ENCODE measurements at places on chromosomes 12 and 14. TPM values are rescaled to one million over a fixed set of nuclear protein-coding genes. Genes with fewer than 3 reads are reported as not detected.

Gene CSAD
- total RNA-seq: 16.7 TPM

DNA sequence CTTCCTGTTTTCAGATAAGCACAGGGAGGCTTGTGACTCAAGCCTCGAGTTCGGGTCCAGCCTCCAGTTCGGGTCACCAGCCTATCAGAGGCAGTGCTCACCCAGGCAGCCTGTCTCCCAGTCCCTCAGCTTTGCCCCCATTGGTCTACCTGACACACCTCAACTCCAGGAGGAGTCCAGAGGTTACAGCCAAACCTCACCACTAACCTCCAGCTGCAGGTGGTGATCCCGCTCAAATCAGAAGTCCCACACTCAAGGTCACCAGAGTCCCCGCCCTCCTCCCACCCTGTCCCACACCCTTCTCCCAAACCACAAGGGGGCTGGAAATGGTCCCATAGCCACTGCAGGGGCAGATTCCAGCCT lies 42.1 kb downstream of the KDM2B start:
- no peaks in the 10 kb centered on the region for H3K36me3 ChIP-seq
- H3K4me1 ChIP-seq: peaks cover 26% of the 10 kb centered on the region
- no peak overlapping the region for H3K4me3 ChIP-seq
- H3K27ac ChIP-seq: no peak overlapping the region

Gene CCDC177
- not detected for total RNA-seq

GRCh38 chr14:38721822-38722431 lies 381.1 kb downstream of the SEC23A start:
- no peak overlapping the region for H3K4me3 ChIP-seq
- DNase-seq: peak; percentile 4
- H3K27ac ChIP-seq: no peak overlapping the region
- no peaks in the 10 kb centered on the region for H3K4me1 ChIP-seq
- no peaks in the 10 kb centered on the region for H3K36me3 ChIP-seq

- no peak overlapping the region for H3K4me3 ChIP-seq
- no peaks in the 10 kb centered on the region for H3K36me3 ChIP-seq
- no peaks in the 10 kb centered on the region for H3K27me3 ChIP-seq
- H3K4me1 ChIP-seq: no peaks in the 10 kb centered on the region
Measured at GRCh38 chr12:16175840-16176239, 101.6 kb downstream of the SLC15A5 start.

GRCh38 chr12:128817111-128818015 lies 6.4 kb downstream of the SLC15A4 start:
- peaks cover 25% of the 10 kb centered on the region for H3K4me1 ChIP-seq
- H3K36me3 ChIP-seq: peaks cover 7% of the 10 kb centered on the region
- no peaks in the 10 kb centered on the region for H3K27me3 ChIP-seq
- peak overlapping the region; percentile 90 for H3K27ac ChIP-seq
- H3K4me3 ChIP-seq: no peak overlapping the region
- peak; percentile 90 for DNase-seq

- no peaks in the 10 kb centered on the region for H3K36me3 ChIP-seq
- H3K27ac ChIP-seq: no peak overlapping the region
- no peaks in the 10 kb centered on the region for H3K4me1 ChIP-seq
Measured at GRCh38 chr14:97791906-97792305, 994.7 kb downstream of the VRK1 start.

Gene LPAR5
- 0.89 TPM for total RNA-seq

DNA sequence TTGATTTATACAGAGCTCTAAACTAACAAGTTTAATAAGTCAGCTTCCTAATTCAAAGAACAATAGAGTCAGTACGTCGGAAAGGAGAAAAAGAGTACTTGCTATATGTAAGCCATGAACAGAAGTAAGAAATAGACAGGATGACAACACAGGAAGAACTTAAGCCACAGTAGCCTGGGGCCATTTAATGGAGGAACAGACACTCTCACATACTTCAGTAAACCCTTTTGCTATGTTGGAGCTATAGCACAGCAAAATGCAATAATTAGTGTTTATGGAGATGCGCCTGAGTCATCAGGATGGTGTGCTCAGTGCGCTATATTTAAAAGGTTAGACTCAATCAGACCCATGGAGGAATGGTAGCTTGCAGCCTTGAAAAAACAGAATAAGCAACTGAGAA lies 61.0 kb downstream of the SRGAP1 start:
- no peak overlapping the region for H3K27ac ChIP-seq
- H3K4me1 ChIP-seq: no peaks in the 10 kb centered on the region
- no peak for DNase-seq
- H3K4me3 ChIP-seq: no peak overlapping the region
- no peaks in the 10 kb centered on the region for H3K36me3 ChIP-seq

DNA sequence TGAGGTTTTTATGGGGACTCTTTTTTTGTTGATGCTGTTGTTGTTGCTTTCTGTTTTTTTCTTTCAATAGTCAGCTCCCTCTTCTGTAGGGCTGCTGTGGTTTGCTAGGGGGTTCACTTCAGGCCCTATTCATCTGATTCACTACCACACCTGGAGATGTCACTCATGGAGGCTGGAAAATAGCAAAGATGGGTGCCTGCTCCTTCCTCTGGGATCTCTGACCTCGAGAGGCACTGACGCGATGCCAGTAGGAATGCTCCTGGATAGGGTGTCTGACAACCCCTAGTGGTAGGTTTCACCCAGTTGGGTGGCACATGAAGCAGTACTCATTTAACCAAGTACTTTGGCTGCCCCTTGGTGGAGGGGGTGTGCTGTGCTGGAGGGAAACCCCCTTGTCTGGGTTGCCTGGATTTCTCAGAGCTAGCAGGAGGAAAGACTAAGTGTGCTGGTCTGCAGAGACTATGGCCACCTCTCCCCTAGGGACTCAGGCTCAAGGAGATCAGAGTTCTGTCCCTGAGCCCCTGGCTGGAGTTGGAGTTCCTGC lies 745.5 kb downstream of the TMTC2 start:
- no peak overlapping the region for H3K4me3 ChIP-seq
- H3K27me3 ChIP-seq: no peaks in the 10 kb centered on the region
- no peak overlapping the region for H3K27ac ChIP-seq
- no peaks in the 10 kb centered on the region for H3K36me3 ChIP-seq
- no peaks in the 10 kb centered on the region for H3K4me1 ChIP-seq

Gene A2ML1
- not detected for total RNA-seq

DNA sequence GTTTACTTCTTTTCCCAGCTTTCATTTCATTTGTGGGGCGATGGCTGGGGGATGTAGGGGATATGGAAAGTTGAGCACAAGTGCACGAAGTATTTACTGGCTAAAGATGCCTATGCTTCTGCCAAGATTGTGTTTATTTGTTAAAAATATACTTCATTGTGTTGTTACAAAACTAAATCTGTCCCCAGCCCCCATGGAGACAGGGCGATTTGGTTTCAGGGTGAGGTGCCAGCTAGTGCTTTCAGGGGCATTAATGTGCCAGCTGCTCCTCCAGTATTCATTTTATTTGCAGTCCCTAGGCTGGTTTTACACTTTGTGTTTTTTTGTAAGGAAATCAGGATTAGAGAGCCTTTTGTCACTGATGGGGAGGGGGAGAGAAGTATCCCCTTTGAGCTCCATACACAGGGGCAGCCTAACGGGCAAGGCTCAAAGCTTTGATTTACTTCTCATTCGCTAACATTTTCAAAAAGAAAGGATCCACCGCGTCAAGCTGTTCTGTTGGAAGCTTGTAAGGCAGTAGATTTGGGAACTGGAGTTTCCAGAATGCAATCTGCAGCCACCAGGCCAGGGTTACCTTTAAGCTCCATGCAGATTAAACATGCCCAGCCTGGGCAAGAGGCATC lies 198.7 kb upstream of the PLEKHG7 start:
- H3K4me3 ChIP-seq: no peak overlapping the region
- no peak overlapping the region for H3K27ac ChIP-seq
- H3K4me1 ChIP-seq: no peaks in the 10 kb centered on the region

Gene MYF5
- not detected for total RNA-seq

GRCh38 chr14:100587763-100588411 lies 670 bp upstream of the BEGAIN start:
- H3K4me3 ChIP-seq: no peak overlapping the region
- DNase-seq: no peak
- H3K4me1 ChIP-seq: peaks cover 5% of the 10 kb centered on the region
- no peaks in the 10 kb centered on the region for H3K36me3 ChIP-seq

Gene GYS2
- total RNA-seq: not detected

GRCh38 chr12:132500142-132500855 lies 10.3 kb downstream of the FBRSL1 start:
- DNase-seq: no peak
- no peaks in the 10 kb centered on the region for H3K36me3 ChIP-seq
- H3K4me3 ChIP-seq: no peak overlapping the region
- H3K27me3 ChIP-seq: no peaks in the 10 kb centered on the region
- H3K4me1 ChIP-seq: no peaks in the 10 kb centered on the region

DNA sequence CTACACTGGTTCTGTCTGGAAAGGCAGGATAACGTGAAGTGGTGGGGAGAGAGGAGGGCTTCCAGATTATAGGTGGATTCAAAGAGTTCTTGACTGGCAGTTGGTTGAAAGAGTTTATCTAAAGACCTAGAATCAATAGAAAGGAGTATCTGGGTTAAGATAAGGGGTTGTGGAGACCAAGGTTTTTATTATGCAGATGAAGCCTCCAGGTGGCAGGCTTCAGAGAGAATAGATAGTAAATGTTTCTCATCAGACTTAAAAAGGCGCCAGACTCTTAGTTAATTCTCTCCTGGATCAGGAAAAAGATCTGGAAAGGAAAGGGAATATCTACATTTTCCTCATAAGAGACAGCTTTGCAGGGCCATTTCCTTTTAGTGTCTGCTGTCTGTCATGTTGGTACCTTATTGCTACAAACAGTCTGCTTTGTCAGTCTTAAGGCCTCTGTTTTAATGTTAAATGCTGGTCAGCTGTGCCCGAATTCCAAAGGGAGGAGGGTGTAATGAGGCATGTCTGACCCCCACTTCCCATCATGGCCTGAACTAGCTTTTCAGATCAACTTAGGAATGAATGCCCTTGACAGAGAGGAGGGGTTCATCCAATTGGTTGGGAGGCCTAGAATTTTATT lies 401.3 kb downstream of the FUT8 start:
- no peak for DNase-seq
- H3K36me3 ChIP-seq: no peaks in the 10 kb centered on the region
- no peak overlapping the region for H3K27ac ChIP-seq
- H3K4me3 ChIP-seq: no peak overlapping the region
- H3K4me1 ChIP-seq: no peaks in the 10 kb centered on the region
- H3K27me3 ChIP-seq: no peaks in the 10 kb centered on the region

Gene KRT3
- total RNA-seq: 0.43 TPM

DNA sequence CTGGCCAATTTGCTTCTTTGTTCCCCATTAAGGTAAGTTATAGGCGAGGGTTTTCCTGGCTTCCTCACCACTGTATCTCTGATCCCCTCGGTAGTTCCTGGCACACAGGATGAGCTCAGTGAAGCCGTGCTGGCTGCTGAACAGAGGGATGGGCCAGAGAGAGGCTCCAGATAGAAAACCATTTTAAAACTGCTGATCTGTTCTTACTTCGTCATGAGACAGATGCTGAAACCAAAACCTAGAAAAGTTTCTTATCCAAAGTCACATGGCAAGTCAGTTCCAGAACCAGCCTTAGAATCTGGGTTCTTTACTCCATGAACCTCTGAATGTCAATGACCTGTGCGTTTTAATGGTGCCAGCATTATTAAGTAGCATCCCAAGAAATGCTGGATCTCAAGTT lies 76.3 kb upstream of the RIN3 start:
- H3K36me3 ChIP-seq: no peaks in the 10 kb centered on the region
- no peak for DNase-seq
- H3K27me3 ChIP-seq: no peaks in the 10 kb centered on the region
- no peak overlapping the region for H3K27ac ChIP-seq
- no peaks in the 10 kb centered on the region for H3K4me1 ChIP-seq
- no peak overlapping the region for H3K4me3 ChIP-seq

- no peaks in the 10 kb centered on the region for H3K4me1 ChIP-seq
- H3K27ac ChIP-seq: no peak overlapping the region
- H3K4me3 ChIP-seq: no peak overlapping the region
- no peaks in the 10 kb centered on the region for H3K36me3 ChIP-seq
- no peak for DNase-seq
Measured at GRCh38 chr14:91692075-91692474, 39.8 kb downstream of the CATSPERB start.

GRCh38 chr14:36052063-36052462 lies 124.5 kb downstream of the PTCSC3 start:
- no peak overlapping the region for H3K4me3 ChIP-seq
- H3K36me3 ChIP-seq: no peaks in the 10 kb centered on the region
- no peaks in the 10 kb centered on the region for H3K27me3 ChIP-seq
- H3K27ac ChIP-seq: no peak overlapping the region
- no peak for DNase-seq

DNA sequence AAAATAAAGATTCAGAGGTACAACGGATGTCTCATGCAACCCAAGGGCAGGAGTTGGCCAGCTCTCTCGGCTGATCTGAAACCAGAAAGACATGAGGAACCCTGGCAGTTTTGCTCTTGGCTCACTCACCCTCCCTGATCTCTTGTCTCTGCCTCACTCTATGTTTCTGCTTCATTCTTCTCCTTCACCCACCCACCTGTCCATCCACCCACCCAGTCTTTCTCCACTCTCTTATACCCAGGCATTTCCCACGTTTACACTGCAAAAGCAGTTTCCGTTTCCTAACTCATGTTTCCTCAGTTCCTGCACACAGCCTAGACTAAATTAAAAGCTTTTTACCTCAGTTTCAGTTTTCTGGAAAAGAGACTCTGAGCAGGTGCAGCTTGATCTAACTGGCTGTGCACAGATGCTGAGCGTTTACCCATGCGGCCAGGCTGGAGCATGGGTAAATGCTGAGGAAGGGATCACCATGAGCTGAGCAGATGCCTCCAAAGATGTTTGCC lies 157.6 kb downstream of the PRKCH start:
- no peaks in the 10 kb centered on the region for H3K36me3 ChIP-seq
- H3K27ac ChIP-seq: no peak overlapping the region

Gene FBXO33
- 10.9 TPM for total RNA-seq

- no peak overlapping the region for H3K27ac ChIP-seq
- no peak overlapping the region for H3K4me3 ChIP-seq
- no peaks in the 10 kb centered on the region for H3K36me3 ChIP-seq
- no peak for DNase-seq
- no peaks in the 10 kb centered on the region for H3K27me3 ChIP-seq
Measured at GRCh38 chr12:110245369-110245772, 35.7 kb upstream of the ATP2A2 start.

- DNase-seq: no peak
- H3K36me3 ChIP-seq: no peaks in the 10 kb centered on the region
- no peaks in the 10 kb centered on the region for H3K4me1 ChIP-seq
- H3K4me3 ChIP-seq: no peak overlapping the region
- H3K27ac ChIP-seq: no peak overlapping the region
- no peaks in the 10 kb centered on the region for H3K27me3 ChIP-seq
Measured at GRCh38 chr12:100651694-100652093, 78.2 kb downstream of the GAS2L3 start.

- no peak overlapping the region for H3K4me3 ChIP-seq
- H3K27ac ChIP-seq: no peak overlapping the region
- H3K36me3 ChIP-seq: no peaks in the 10 kb centered on the region
- H3K27me3 ChIP-seq: peaks cover 2% of the 10 kb centered on the region
Measured at GRCh38 chr12:11578461-11578993, 70.9 kb upstream of the ETV6 start.
